ENCODE measurements at places on chromosomes 2 and 18.
A peak's percentile ranks its signal among the peaks of the same experiment; 100 is the strongest.

DNA sequence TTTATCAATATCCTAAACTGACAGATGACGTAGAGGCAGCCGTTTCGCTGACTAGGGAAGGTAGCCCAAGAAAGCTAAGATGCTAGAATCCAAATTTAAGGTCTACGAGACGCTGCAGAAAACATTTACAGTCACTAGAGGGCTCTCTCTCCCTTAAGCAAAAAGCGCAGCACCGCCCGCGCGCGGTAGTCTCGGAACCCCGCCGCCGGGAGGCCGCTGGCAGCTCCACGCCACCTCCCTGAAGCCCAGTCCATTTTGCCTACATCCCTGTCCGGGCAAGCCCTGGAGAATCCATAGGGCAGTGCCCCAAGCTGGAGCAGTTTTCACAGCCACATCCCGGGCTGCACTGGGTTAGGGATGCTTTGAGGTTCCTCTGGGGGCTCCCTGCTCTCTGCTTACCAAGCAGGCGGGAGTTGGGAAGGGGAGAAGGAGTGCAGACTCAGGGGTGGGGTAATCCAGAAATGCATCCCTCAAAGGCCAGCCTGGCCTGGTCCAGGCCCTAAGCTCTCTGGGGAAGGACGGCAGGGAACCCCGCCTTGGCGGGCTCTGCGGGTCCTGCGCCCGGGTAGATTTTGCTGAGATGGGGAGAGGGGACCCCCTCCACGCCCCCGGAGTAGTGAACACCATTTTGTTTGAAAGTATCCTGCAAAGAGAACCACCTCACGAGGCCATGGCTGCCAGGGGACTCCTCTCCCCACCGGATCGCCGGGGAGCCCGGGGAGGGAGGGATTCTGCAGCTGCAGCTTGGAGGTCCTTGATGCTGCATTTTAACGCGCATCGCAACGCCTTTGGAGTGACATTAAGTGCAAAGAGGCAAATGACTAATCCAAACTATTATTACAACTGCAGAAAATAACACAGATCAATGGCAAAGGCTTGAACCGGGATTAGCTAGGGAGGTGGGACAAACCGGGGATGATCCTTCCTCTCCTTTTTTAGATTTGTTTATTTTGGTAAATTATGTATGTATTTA, 1.3 kb upstream of the DPYSL5 start:
- DNase-seq, result peak; percentile 71

DNA sequence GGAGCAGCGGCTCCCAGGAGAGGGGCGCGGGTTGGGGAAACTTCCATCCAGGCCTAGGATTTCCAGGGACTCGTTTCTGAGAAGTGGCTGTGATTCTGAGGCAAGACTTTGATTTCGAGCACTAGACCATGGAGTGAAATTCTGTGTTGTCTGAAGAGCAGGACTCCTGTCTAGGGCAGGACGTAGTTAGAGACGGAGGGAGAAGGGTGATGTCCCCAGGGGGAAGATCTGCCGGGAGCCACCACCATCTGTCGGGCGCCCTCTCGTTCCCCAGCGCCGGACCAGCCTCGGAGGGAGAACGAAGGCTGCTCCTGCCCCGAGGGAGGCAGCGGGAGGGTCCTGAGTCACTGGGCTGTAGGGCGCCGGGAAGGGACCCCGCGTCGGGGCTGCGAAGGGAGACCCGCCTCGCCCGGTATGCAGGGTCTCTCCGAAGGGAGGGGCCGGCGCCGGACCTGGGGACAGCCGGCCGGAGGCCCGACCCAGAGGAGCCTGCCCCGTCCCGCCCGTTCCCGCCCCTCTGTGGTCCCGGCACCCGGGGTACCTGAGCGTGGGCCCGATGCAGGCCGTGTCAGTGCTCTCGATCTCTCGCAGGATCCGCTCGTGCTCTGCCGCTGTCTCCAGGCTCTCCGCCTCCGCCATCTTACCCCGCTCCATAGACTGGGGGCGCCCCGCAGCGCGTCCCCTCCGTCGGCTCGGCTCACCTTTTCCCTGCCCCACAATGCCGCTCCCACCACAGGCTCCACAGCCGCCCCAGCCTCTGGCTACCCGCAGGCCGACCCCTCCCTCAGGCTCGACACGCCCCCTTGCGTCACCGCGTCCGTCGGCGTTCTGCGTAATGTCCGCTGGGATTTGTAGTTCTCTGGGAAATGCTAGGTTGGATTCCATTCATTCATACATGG, at the start of gene EXOC6B:
EXOC6B (minus strand) TSS at position 777 of the 899 bp plus-strand sequence.
- DNase-seq, result peak; percentile 87

GRCh38 chr2:215216806-215217205, 78.4 kb upstream of the ABCA12 start:
- no peak for DNase-seq

GRCh38 chr18:22625406-22625805, 207.7 kb upstream of the CTAGE1 start:
- no peak for DNase-seq

- no peak for DNase-seq
Observed at GRCh38 chr2:149089068-149089467, 50.6 kb downstream of the LYPD6B start.

DNA sequence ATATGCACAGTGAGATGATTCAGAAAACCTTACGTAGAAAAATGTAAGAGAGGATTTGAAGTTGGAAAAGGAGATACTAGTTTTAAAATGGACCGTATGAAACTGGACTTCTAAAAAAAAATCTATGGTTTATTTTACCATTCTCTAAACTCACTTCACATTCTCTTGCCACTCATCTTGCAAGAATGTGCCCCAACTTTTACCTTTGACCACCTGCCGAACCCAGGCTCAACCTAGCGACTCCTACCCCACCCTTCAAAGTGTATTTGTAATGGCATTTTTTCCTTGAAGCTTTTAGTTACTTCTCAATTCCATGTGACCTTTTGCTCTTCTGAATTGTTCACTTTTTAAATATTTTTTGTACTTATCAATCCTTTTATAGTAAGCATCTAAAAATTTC, 160.8 kb downstream of the PHLPP1 start:
- DNase-seq, result no peak

DNA sequence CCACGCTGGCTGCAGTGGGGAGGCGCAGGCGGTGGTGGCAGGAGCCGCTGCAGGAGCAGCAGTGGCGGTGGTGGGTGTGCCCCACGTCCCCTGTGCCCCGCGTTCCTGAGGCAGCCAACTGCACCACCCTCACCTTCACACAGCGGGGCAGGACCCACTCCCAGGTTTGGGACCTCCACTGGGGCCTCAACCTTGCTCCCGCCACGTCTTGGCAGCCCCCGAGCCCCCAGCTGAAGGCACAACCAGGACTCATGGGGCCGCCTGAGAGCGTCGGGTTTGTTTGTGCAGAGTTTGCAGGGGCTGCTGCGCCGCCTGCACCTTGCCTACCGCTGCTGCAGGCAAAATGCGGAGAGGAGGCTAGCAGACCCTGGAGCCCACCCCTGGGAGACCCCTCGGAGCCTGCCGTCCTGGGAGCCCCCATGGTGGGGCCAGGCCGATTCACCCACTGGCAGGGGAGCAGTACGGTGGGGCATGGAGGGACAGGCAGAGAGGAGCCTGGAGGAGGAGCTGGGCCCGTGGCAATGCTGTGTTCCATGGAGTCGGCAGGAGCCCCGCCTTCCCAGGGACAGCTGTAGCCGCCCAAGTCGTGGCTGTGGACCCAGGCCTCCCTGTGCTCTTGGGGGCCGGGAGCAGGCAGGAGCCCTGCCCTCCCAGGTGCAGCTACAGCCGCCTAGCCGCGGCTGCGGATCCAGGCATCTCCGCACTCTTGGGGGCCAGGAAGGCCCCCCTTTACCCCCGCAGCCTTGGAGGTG, 14.7 kb upstream of the EML6 start:
- no peak for DNase-seq

DNA sequence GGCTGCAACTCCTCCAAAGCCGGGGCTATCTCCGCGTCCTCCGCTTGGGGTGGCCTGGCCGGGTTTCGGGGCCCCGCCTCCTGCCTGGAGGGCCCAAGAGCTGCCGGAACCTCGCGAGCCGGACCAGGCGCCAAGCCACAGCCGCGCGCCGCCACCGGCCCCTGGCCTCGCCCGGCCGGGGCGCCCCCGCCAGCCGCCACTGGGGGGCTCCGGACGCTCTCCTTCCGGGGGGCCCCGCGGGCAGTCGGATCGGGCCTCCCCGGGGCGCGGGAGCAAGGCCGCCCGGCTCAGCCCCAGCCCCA, 17.4 kb upstream of the HAAO start:
- peak; percentile 72 for DNase-seq

DNA sequence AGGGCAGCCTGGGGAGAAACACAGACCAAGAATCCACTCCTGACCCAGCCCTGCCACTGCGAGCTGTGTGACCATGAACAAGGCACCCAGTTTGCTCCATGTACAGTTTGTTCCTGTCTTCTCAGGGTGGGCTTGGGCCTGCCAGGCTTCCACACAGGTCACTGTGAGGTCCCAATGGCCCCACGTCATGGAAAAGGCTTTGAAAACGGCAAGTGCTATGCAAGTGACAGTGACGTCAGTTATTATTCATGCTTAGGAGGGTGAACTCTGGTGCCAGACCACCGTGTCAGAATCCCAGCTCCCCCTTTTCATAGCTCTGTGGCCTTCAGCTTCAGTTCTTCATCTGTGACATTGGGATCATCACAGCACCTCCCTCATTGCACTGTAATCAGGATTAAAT, 87.1 kb downstream of the TNS1 start:
- no peak for DNase-seq

- DNase-seq, result no peak
Observed at GRCh38 chr2:128016620-128017019, 11.2 kb downstream of the SAP130 start.

- no peak for DNase-seq
Observed at GRCh38 chr18:29191263-29191662, 1014.3 kb upstream of the CDH2 start.

GRCh38 chr2:69770193-69770702, 28.3 kb downstream of the ANXA4 start:
- DNase-seq, result peak; percentile 70

DNA sequence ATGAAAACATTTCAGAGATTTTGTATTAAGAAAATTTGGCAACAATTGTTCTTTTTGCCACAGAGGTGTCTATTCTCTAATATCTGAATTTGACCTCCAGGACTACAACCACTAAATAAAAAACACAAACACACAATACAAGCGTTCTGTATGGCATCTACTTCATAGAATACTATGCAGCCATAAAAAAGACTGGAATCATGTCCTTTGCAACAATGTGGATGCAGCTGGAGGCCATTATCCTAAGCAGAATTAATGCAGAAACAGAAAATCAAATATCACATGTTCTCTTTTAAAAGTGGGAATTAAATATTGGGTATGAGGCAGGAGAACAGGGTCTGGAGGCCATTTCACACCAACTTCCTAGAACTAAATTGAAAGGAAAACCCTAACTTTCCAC, 19.5 kb downstream of the SLC25A12 start:
- DNase-seq, result no peak

DNA sequence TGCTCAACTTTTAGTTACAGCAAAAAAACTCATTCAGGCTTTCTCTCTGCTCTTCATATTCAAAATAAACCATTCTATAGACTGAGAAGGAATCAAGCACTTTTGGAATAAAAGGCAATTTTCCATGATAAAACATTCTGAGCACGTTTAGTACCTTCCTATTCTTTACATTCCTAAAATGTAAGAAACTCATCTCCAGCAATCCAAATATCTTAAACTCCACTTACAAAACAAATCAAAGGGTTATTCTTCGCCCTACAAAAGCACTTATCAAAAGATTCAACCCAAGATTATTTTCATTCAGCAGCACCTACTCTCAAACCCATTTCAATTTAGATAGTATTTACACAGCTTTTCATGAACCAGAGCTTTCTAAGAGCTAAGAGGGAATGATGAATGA, 2.9 kb upstream of the LGALSL start:
- no peak for DNase-seq

DNA sequence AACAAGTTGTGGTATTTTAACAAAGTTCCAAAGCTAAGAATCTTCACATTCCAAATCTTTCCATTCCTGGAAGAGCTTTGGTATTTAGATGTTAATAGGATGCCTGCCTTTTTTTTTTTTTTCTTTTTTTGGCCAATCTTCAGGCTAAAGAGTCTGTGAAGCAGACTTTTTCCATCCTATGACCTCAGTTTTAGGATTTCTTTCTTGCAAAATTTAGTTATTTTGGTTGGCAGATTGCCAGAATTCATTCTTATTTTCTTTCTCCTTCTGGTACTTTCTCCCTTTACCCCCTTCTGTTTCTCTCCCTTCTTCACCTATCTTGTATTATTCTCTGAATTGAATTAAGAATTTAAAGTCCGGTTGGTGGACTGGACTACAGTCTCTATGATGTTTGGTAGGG, 217.8 kb upstream of the REV1 start:
- DNase-seq, result no peak

DNA sequence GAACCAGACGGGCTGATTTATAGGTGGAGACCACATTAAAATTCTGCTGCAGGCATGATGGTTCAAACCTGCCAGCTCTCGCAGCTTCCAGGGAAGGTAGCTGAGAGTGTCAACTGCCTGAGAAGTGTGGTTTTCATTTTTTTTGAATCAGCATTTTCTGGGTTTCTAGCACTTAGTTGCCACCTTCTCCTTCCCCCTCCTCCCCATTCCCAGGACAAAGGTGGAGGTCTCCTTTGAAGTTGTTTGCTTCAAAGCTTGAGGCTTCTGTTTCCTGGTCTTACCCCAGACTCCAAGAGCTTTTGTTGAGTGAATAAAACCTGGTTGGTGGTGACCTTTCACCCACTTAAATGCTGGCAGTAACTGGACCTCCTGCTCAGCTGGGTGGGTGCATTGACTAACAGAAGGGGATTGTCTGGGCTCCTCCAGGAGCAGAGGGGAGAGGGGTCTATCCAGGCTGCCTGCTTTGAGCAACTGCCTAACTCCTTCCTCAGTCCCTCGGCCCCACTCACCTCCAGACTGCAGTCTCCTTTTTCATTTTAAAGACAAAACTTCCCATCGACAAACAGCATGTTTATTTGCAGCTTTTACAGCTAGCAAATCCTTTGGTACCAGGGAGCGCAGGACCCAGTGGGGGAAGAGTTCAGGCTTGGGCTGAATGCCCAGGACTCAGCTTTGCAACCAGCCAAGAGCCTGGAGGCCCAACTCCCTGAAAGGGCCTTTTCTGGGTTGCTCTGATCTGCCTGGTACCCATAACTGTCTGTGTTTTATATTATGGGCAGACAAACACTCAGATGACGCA, 3.5 kb downstream of the RHOB start:
- no peak for DNase-seq

DNA sequence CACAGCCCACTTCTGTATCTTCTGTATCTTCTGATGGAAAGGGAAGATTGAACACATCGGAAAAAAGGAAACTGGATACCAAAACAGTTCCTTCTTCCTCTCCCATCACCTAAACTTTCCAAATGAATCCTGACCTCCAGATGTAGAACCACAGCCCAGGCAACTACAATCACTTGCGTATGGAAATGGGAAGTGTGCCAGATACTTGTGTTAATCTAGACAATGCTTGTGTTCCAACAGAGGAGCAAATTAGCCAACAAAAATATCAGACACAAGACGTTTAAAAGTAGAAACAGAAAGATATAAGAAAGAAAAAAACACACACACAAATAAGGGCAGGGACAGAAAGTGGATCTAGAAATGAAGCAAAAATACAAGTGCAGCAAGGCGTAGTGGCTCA, 31.4 kb upstream of the DUSP2 start:
- DNase-seq, result no peak

- no peak for DNase-seq
Observed at GRCh38 chr2:125566422-125566821, 1089.5 kb upstream of the GYPC start.

- DNase-seq, result no peak
Observed at GRCh38 chr18:80188643-80189530, 58.4 kb downstream of the PARD6G start.

All from activated CD4-positive, alpha-beta T cell treated with anti-CD3 and anti-CD28 coated beads, Interleukin-2, amount 50 U/mL, for 16 hours (primary cell).